ENCODE measurements at places on chromosomes 13 and 19. TPM values are rescaled to one million over a fixed set of nuclear protein-coding genes. Genes with fewer than 3 reads are reported as not detected.

DNA sequence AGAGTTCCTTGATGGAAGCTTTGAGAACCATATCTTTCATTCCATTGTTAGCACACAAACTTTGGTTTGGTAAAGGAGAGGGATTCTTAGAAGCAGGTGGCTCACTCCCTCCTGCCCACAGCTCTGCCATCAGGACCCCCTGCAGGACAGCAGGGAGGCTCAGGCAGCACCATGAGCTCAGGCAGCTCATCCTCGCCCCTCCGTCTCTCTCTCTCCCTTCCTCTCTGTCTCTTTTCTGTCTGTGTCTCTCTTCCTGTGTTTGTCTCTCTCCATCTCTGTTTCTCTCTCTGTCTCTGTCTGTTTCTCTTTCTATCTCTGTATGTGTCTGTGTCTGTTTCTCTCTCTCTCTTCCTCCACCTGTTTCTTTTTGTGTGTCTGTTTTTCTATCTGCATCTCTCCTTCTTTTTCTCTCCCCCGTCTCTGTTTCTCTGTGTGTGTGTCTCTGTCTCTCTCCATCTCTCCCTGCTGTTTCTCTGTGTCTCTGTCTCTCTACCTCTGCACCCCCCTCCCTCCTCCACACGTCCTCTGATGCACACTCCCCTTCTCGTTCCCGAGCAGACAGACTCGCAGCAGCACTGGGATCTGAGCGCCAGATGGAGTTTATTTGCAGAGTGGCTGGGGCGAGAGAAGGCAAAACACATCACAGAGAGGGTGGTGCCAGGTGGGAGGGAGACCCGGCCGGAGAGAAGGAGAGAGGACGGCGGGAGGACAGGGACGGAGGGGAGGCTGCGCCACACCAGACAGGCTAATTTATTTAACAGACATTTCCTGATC, 8.7 kb downstream of the SBK2 start:
- H3K27me3 ChIP-seq = no peaks in the 10 kb centered on the region
- peaks cover 12% of the 10 kb centered on the region for H3K4me1 ChIP-seq
- peak; percentile 41 for DNase-seq
- no peak overlapping the region for H3K4me3 ChIP-seq

Gene ERICH4
- total RNA-seq = not detected

DNA sequence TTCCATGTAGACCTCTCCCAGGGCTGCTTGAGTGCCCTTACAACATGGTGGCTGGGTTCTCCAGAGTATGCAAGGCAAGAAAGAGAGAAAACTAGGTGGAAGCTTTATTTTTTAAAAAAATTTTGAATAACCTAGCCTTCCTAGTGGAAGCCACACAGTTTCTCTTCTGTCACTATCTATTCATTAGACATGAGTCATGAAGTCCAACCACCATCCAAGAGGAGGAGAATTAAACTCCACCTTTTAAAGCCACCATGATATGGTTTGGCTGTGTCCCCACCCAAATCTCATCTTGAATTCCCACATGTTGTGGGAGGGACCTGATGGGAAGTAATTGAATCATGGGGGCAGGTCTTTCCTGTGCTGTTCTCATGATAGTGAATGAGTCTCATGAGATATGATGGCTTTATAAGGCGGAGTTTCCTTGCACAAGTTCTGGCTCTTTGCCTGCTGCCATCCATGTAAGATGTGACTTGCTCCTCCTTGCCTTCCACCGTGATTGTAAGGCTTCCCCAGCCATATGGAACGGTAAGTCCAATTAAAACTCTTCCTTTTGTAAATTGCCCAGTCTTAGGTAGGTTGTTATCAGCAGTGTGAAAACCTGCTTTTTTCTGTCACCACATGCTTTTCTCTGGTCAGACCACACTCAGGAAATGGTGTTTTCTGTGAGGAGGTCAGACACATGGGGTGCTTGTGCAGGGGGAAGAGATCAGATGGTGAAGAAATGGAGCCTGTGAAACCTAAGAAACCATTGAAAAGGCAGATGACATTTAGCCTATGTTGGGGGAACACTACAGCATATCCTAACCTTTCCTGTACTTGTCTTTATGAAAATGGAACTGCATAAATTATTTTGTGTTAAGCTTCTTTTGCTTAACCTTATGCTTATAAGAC, 57.7 kb downstream of the ANKRD10 start:
- no peaks in the 10 kb centered on the region for H3K4me1 ChIP-seq
- H3K27ac ChIP-seq = no peak overlapping the region
- no peak for DNase-seq
- H3K27me3 ChIP-seq = no peaks in the 10 kb centered on the region

Gene IGSF23
- not detected for total RNA-seq

Data from spinal cord (tissue), 10 donors.